ENCODE measurements at places on chromosomes 13 and 19. TPM values are rescaled to one million over a fixed set of nuclear protein-coding genes. Genes with fewer than 3 reads are reported as not detected.
A peak's percentile ranks its signal among the peaks of the same experiment; 100 is the strongest.

DNA sequence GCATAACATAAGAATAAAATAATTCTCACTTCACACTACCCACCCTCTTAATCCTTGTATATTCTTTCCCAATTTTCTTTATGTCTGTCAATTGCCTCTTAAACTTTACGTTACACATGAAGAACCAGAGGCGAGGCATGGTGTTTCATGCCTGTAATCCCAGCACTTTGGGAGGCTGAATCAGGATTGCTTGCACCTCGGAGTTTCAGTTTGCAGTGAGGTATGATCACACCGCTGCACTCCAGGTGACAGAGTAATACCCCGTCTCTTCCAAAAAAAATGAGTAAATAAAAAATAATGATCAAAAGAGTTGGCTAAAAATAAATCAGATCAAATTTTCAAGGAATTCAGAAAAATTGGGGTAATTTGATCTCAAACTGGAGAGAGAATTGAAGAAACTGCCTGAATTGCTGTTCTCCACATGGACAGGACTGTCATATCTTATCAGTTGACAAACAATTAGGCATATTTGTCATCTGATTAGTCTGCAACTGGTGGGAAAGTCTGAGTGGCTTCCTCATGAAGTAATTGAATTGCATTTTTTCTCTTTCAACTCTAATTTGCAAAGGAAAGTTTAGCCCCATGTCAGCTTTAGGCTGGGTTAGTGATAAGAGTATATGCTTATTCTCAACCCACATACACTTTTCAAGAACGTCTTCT lies 302.9 kb downstream of the ITGBL1 start:
- DNase-seq, result no peak

- DNase-seq, result peak; percentile 79
Measured at GRCh38 chr19:29887442-29887855, 54.6 kb upstream of the URI1 start.

GRCh38 chr13:26660185-26660584 lies 100.4 kb downstream of the GPR12 start:
- no peak for DNase-seq

GRCh38 chr13:80038371-80038770 lies 302.6 kb downstream of the SPRY2 start:
- no peak for DNase-seq

- DNase-seq, result no peak
Measured at GRCh38 chr19:44731081-44731480, 17.4 kb upstream of the BCL3 start.

DNA sequence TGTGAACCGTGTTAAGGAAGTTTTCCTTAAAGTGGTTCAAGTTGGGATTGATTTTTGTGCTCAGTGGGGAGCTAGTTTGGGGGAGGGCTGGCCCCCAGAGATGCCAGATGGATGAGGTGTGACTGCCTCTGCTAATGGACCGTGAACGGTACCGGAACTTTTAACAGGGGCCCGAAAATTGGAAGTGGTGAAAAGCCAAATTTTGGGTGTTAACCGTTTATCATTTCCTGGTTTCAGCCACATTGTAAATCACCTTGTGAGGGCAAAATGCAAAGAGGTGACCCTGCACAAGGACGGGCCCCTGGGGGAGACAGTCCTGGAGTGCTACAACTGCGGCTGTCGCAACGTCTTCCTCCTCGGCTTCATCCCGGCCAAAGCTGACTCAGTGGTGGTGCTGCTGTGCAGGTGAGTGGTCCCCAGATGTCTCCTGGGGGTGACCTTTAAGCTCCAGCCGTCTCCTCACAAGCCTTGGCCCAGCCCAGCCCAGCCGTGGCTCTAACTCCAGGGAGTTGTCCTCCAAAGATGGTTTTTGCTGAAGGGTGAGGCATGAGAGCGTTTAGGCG lies 18.2 kb downstream of the UPF1 start:
- DNase-seq, result no peak

GRCh38 chr19:35430409-35431144 lies 17.5 kb upstream of the FFAR2 start:
- DNase-seq, result no peak

DNA sequence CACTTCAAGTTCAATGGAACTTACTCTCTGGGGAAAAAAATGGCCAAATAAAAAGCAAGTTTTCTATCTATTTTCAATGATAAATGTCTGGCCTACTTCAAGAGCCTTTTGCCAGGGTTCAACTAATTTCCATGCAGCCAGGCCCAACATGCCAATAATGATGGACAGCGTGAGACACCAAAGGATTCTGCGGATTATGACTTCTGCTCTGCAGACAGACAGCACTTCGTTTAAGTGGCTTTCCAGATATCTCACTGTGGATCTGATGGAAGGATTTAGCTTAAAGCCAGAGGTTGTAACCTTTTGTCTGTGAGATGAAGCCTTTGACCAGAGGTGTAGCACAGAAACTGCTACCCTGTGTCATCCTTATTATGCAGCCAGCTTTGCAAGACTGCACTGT lies 614.2 kb downstream of the DCT start:
- no peak for DNase-seq

- no peak for DNase-seq
Measured at GRCh38 chr13:19984430-19985218, 26.1 kb downstream of the ZMYM2 start.

GRCh38 chr19:16366056-16366432 lies 41.4 kb downstream of the KLF2 start:
- no peak for DNase-seq

- no peak for DNase-seq
Measured at GRCh38 chr13:69279213-69279612, 828.4 kb upstream of the ATXN8OS start.

DNA sequence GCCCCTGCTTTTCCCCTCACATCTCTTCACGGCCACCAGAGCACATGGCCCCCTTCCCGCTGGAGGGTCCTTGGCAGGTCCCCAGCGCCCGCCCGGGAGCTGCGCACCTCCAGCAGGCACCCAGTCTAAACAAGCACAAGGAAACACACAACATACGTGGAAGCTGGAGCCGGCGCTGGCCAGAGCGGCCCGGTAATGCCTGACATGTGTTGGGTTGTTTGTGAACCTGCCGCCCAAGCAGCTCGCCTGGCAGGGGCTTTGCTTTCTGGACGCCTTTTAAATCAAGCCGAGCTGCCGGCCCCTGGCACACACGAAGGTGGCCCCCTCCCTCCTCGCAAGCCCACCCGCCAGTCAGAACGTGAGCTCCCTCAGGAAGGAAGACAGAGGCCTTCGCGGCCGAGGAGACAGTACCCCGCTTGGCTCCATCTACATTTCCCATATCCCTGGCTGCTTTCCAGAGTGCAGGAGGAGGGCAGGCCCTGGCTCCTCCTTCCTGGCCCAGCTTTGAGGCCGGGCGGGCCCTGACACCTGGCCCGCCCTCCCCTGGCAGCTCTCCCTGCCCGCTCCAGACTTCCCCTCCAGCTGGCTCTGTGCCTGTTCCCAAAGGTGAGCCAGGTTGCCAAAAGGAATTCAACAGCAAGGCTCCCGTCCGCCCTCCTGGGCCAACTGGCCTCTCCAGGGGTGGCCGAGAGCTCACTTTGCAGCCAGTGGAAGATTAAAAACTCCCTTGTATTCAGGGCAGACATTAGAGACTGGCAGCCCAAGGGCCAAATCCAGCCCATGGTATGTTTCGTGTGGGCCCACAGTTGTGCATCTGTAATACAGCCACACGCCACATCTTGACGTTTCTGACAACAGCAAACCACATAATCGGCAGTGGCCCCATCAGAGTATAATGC lies 28.7 kb downstream of the COMP start:
- DNase-seq, result peak; percentile 94

GRCh38 chr13:21719463-21719862 lies 48.6 kb downstream of the FGF9 start:
- no peak for DNase-seq

The KIR2DL3 gene
- total RNA-seq, result not detected

The TBXA2R gene
- not detected for total RNA-seq

The S1PR4 gene
- total RNA-seq, result 22.2 TPM

Measured in stomach (tissue), 19 donors.